ENCODE measurements at places on chromosomes 6 and 20. TPM values are rescaled to one million over a fixed set of nuclear protein-coding genes. Genes with fewer than 3 reads are reported as not detected.

The MTFR2 gene
- 11.9 TPM for total RNA-seq

The ASIP gene
- not detected for total RNA-seq

The FKBP1C gene
- total RNA-seq, result 2.2 TPM

The DSP gene
- 39.6 TPM for total RNA-seq

The WFDC10B gene
- total RNA-seq, result not detected

The DEFB125 gene
- total RNA-seq, result not detected

All from A549 treated with ZK216348 at 1 μM for 4 hours (cell line).